ENCODE measurements at places on chromosomes 6 and 20.

DNA sequence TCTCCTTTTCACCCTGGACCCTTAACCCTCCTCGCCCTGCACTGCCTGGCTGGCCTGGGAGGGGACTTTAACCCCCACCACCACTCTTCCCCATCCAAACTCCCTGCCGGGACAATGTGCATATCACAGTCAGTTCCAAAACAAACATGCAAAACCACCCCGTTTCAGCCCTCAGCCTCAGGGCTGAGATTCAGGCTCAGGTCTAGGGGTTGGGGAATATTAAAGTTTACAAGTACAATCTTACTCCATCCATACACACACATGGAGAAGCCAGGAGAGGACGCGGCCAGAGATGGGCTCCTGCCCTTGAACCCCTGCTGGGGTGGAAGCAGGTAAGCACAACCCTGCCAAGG is 534 bp downstream of the KIAA1755 start:
- DNase-seq = no peak

DNA sequence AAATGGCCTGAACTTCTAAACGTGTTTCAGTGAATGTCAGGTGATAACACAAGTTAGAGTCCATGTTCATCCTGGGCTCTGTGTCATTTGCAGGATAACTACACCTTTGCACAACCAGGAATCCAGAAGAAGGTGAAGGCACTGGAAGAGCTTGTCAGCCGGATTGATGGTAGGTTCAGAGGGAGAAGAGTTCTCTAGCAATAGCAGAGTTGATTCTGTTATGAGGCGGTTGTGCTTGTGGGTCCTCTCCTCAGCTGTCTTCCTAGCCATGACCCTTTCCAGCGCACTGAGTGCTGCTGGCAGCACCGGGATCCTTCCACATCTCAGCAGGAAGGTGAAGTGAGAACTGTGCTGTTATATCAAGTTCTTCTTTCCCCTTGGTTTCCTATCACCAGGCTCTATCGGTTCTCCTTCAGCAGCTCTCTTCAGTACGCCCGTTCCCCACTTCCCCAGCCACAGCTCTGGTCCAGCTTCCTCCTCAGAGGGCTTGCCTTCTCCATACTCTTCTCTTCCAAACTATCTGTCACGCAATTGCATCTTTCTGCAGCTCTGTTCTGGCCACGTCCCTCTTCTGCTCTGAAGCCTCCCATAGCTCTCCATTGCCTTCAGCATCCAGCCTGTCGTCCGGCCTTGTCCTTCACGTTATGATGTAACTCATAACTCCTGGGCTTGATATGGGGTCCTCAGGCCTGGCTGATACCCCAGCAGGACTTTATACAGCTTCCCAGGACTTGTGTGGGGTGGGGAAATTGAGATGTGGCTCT is 39.9 kb upstream of the RNF8 start:
- DNase-seq = no peak

- no peak for DNase-seq
Observed at GRCh38 chr6:27584326-27584725, 111.4 kb upstream of the ZNF184 start.

DNA sequence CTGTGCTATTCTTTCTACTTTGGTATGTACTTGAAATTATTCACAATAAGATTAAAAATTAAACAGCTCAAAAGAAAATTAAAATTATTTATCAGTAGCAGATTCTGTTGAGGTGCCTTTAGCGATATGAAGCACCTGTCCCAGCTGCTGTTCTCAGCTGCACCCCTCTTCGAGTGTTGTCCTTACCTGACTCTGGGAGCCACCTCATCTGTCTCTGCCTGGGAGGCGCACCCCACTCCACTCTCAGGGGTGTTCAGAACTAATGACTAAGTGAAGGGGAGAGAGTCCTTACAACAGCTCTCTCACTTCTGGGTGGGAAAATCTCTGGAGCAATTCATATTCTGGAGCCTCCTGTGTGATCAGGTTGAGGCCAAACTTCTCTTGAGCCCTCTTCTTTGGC is 745.7 kb downstream of the RFPL4B start:
- DNase-seq = no peak

GRCh38 chr6:69096681-69097080 is 461.6 kb downstream of the ADGRB3 start:
- DNase-seq = no peak

- no peak for DNase-seq
Observed at GRCh38 chr20:50675671-50676376, 15.5 kb downstream of the RIPOR3 start.

DNA sequence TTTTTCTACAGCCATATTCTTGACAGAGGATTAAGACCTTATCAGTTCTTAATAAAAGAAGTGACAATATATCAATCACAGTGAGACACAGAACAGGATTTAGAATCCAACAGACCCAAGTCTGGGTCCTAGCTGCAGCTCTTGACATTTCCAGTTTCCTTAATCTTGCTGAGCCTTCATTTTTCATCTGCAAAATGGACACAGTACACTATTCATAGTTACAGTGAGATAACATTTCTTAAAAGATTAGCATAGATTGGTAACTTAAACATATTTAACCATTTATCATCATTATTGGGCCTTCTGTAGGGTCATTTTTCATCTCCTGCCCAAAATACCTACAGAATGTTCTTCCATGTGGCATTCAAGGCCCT is 45.6 kb downstream of the FKBP5 start:
- DNase-seq = no peak

DNA sequence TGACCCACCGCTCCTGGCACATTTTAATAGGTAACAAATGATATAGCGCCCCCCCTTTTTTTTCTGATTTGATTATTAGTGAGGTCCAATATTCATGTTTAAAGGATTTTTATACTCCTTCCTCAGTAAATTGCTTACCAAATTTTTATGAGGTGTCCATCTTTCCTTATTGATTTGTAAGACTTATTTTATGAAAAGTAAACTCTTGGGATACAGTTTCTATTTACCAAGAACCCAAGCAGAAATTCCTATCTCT is 25.1 kb downstream of the TRIM27 start:
- no peak for DNase-seq

GRCh38 chr6:125004797-125005595 is 42.8 kb downstream of the RNF217 start:
- DNase-seq = no peak

- DNase-seq = peak; percentile 17
Observed at GRCh38 chr20:63024573-63025392, 18.0 kb upstream of the BHLHE23 start.

GRCh38 chr6:87789198-87789899 is 87.3 kb upstream of the AKIRIN2 start:
- no peak for DNase-seq

- no peak for DNase-seq
Observed at GRCh38 chr6:127459231-127459641, at the start of gene KIAA0408. Gene KIAA0408, minus strand, starts transcription at chr6:127459389. Its CDS starts 5,408 bp downstream, at chr6:127453981.

DNA sequence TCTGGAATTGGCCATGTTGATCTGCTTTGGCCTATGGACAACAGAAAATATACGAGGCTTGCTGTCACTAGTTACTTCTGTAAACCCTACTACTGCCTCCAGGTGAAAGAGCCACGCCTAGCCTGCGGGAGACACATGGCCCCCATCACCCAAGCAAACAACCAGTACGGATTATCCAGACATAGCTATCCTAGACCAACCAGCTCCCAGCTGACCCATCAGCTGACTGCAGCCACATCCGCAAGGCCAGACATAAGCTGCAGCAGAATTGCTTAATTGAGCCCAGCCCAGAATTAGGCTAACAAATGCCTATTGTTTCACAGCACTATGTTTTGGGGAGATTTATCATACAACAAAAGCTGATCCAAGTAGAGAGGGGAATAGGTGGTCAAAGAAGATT is 13.5 kb downstream of the REV3L start:
- DNase-seq = no peak

- no peak for DNase-seq
Observed at GRCh38 chr20:59633656-59634251, 29.4 kb downstream of the PHACTR3 start.

GRCh38 chr6:79640146-79641111 is 9.3 kb downstream of the SH3BGRL2 start:
- DNase-seq = no peak

DNA sequence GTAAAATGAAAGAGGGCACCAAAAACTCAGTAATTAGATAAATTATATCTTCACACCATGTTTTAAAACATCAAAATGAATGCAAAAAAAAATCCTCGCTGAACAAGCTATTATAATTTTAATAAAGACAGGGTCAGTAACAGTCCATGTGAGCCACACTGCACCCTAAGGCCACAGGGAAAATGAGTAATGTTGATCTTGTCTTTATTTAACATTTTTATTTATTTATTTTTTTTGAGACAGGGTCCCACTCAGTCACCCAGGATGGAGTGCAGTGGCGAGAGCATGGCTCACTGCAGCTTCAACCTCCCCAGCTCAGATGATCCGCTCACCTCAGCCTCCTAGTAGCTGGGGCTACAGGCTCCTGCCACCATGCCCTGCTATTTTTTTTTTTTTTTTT is 8.7 kb upstream of the NFATC2 start:
- no peak for DNase-seq

GRCh38 chr6:34414999-34415858 is 10.6 kb downstream of the RPS10 start:
- peak; percentile 84 for DNase-seq
